ENCODE measurements at places on chromosomes 1 and 21.

DNA sequence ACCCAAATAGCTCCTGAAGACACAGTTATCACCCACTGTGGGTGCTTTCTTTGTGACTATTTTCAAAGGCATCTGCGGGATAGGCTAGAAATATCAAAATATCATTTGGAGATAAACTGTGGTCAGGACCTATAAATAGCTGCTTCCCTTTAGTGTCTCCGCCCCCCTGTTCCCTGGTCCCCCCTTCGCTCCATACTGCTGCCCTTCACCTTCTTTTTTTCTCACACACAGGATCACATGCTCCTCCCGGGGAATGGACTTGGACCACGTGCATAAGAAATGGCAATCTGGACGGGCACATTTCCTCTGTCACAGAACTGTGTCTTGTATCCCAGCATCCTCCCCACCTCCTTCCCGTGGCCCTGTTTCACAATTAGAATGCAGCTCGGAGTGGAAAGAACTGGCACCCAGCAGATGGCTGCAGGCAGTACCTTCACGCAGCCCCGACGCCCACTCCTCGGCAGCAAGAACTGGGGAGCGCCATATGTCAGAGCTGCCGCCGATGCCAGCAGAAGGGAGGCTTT lies 68.8 kb upstream of the SSX2IP start:
- DNase-seq, result no peak

- no peak for DNase-seq
Observed at GRCh38 chr1:53862507-53862906, 24.4 kb upstream of the NDC1 start.

DNA sequence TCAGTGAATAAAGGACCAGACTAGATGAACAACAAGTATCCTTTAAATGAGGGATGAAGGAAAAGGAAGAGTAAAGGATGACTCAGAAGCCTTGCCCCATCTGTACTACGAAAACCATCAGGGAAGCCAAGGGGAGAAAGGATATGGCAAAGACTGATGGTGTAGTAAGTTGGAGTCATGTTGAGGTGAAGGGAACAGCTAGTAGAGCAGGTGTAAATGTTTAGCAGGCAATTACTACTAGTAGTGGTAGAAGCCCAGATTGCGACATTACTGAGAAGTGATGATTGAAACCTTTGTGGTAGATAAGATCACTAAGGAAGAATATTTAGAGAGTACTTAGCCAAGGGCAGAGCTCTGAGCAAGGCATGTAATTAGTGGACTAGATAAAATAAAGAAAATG lies 84.0 kb downstream of the PHTF1 start:
- DNase-seq, result no peak

- DNase-seq, result no peak
Observed at GRCh38 chr1:116478621-116479020, 92.2 kb downstream of the CD58 start.

GRCh38 chr1:22600071-22600816 lies 36.2 kb upstream of the C1QA start:
- no peak for DNase-seq

- DNase-seq, result no peak
Observed at GRCh38 chr21:43910460-43910859, 45.4 kb downstream of the AGPAT3 start.

DNA sequence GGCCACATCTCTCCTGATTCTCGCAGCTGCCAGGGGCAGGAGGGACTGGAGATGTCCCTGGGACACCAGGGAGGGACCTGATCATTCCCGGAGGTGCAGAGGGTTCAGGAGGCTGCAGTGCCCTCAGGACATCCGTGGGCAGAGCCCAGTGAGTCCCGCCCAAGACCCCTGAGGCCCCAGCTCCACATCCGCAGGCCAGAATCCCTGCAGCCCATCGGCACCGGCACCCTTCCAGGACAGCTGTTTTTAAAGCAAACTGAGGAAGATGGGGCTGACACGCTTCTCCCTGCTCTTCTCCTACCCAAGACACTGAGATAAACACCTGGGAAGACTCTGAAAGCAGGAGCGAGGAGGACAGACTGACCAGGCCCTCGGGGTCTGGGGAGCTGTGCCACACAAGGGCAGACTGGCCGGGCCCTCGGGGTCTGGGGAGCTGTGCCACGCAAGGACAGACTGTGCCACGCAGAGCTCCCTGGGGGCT lies 25.5 kb downstream of the SLC19A1 start:
- DNase-seq, result no peak

- no peak for DNase-seq
Observed at GRCh38 chr1:226304291-226304955, 4.5 kb downstream of the LIN9 start.

GRCh38 chr21:44458971-44459711 lies 3.8 kb downstream of the LRRC3 start:
- no peak for DNase-seq

DNA sequence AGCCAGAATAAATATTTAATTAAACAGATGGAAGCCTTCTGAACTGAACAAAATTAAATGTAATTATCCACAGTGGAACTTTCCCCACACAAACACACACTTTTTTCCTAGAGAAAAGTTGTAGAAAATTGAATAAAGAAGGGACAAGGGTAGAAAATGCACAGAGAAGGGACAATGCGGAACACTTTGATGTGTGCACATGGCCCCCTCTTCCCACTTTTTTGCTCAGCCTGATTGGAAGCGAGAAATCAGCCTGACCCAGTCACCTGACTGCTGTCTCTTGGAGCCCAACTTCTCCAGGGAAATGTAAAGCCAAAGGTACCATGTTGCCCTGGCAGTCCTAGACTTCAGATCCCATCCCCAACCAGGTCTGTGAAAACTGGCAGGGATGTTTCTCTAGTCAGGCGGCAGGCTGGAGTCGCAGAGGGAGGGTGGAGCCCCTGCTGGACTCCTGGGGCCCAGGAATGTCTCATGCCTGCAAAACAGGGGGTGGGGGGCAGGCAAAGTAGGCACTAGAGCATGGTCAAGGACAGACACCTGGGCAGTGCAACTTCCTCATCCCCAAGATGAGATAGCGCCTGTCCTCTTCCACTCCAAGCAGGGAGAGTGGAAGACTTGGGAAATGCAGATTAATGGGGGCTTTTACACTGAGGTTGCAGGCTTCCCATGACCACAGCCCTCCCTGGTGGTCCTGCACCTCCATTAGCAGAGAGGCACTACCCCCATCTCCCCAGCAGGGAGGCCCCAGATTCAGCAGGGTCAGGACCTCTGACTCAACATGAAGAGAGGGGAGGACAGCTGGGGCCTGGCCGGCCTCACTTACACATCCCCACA lies 2.8 kb downstream of the CERS2 start:
- no peak for DNase-seq

DNA sequence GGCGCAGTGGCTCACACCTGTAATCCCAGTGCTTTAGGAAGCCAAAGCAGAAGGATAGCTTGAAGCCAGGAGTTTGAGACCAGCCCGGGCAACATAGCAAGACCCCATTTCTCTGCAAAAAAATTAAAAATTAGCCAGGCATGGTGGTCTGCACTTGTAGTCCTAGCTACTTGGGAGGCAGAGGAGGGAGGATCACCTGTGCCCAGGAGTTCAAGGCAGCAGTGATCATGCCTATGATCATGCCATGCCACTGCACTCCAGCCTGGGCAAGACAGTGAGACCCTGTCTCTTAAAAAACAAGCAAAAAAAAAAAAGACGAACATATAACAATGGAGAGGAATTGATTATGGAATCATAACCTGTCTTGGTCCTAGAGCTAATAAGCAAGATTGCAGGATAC lies 45.1 kb downstream of the FBXO42 start:
- no peak for DNase-seq

DNA sequence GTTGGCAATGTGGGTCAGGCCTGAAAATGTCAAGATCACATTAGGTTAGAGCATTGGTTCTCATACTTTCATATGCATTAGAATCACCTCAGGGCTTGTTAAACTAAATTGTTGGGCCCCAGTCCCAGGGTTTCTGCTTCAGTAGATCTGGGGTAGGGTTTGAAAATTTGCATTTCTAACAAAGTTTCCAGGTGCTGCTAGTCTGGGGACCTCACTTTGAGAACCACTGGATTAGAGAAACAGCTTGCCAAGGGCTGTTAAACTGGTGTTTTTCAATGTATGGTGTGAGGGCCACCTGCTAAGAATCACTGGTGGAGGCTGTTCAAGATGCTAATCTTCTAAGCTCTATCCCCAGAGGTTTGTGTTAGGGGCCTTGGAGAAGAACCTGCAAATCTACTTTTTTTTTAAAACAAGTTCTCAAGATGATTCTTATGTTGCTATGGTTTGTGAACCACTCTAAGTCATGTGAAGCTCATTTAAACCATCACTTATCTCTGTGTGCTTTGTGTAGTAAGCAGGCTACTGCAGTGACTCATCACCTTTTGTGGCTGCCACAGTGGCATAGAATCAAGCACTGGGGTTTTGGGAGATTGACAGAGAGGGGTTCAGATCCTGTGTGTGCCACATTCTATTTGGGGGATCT lies 152.2 kb downstream of the S1PR1 start:
- DNase-seq, result peak; percentile 27

- no peak for DNase-seq
Observed at GRCh38 chr21:26732432-26733221, 112.6 kb downstream of the ADAMTS1 start.

- no peak for DNase-seq
Observed at GRCh38 chr1:199855580-199855979, 171.9 kb upstream of the NR5A2 start.

DNA sequence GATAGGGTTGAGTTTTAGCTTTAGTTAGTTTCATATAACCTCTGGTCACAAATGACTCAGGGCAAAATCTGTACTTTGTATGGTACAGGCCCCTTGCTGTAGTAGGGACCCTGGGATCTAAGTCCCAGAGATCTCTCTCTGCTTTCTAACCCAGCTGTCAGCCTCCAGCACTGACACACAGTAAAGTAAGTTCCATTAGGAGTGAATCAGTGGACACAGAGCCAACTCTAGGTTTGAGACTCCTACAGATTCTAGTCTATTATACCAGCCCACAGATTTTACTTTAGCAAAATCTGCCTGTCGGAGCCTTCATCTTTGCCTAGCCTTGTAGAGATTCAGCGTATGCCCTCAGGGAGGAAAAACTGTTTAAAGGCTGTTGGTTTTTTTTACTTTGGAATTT lies 52.5 kb downstream of the ANGPTL1 start:
- DNase-seq, result no peak

GRCh38 chr1:208766832-208767231 lies 522.6 kb upstream of the PLXNA2 start:
- no peak for DNase-seq

DNA sequence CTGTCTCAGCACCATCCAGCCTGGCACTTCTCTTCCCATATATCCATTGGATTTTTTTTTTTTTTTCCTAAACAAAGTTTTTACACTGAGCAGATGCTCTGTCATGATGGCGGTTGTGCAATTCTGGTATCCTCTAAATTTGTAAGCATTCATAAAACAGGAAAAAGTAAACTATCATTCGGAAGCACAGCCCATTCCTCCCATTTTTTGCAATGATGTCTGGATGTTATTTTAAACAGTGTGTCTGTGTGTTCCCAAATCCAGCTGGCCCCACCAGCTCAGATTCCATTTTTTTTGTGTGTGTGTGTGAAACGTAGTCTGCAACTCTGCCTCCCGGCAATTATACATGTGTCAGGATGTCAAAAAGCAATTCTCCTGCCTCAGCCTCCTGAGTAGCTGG lies 33.5 kb downstream of the PDPN start:
- no peak for DNase-seq

DNA sequence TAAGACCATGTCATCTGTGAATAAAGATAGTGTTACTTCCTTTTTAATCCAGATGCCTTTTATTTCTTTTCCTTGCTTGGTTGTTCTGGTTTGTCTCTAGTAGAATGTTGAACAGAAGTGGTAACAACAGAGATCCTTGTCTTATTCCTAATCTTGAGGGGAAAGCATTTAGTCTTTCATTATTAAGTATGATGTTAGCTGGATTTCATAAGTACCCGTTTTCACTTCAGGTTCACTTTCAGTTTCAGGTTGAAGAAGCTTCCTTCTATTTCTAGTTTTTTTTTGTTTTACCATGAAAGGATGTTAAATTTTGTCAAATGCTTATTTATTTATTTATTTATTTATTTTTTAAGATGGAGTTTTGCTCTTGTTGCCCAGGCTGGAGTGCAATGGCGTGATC lies 22.3 kb upstream of the AGPAT3 start:
- no peak for DNase-seq

DNA sequence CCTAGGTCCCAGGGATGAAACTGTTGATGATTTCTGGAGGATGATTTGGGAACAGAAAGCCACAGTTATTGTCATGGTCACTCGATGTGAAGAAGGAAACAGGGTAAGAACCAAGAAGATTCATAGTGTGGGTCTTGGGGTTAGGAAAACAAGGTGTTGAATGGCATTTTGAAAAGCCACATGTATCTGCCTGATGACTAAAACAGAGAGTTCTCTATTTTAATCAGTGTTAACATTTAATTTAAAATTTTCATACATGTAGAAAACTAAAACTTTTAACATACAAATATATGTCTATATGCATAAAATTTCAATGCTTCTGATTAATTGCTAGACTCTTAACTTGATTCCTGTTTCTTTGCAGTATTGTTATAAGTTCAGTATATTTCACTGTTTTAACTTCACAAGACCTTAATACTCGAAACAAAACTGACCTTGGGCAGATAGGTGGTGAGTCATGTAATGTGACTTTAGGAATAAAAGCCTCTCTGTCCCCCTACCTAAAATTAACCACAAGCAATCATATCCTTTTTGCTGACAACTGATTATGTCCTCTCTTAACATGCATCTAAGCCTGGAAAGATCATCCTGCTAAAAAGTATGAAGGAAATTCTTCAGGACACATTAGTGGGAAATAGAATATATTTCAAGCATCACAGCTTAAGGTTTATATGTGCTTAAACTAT lies 95.6 kb downstream of the PTPRC start:
- no peak for DNase-seq

DNA sequence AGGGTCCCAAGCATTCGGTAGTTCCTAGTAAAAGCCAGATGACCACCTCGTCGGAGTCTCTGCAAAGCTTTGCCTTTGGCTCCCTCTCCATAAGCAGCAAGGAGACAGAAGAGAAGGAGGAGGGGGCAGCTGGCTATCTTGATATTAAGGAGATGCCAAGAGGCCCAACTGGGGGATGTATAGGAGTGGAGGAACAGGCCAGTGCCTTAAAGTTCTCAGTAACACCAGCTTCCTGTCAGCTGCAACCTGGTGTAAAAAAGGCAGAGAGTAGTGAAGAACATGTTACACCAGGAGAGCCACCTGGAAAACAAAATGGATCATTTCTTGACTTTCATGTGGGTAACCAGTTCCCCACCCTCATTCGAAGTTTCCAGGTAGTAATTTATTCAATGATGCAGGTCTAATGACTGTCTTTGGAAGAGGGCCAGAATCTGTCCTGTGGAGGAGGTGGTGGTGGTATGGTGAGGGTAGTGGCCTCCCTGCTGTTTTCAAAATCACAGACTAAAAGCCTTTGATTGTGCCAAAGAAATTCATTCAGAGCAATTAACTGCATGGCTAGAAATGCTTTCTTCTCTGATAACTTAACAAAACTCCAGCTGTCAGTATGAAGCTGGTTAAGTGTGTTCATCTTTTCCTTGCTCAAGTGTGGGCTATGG lies 27.3 kb downstream of the TMEM200B start:
- DNase-seq, result no peak

GRCh38 chr1:16352842-16353535 lies 709 bp upstream of the FBXO42 start:
- no peak for DNase-seq

Measured in memory B cell (primary cell).